ENCODE measurements at places on chromosomes 3 and 15.

GRCh38 chr3:174547801-174548435, 311.2 kb upstream of the NAALADL2 start:
- no peak for DNase-seq

DNA sequence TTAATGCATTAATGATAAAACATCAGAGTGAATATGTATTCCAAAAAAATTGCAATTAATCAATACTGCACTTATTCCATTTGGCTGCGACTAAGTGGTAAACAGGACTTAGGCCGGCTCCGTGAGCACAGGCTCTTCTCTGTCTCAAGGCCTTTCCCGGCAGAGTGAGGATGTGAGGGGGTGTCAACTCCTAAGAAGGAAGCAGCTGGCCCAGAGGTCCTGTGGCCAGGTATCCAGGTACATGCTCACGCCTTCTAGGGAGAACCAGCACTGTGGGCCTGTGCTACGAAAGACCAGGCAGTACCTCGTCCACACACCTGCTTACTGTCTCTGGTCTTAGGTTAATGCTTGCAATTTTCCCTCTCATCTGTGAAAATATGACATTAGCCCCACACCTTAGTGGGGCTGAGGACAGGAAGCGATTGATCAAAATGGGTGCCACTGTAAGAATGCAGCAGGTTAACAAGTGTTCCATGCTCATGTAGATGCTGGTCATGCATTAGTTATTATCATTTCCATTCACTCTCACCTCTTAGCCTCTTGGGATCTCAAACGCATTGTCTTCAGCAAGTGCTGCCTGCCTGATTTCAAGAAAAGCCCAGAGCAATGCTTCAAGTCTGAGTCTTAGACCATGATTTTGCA, 175.3 kb downstream of the ABHD5 start:
- DNase-seq, result no peak

- DNase-seq, result no peak
These were observed 29.8 kb downstream of the ITPR1 start for GRCh38 chr3:4522947-4523346.

DNA sequence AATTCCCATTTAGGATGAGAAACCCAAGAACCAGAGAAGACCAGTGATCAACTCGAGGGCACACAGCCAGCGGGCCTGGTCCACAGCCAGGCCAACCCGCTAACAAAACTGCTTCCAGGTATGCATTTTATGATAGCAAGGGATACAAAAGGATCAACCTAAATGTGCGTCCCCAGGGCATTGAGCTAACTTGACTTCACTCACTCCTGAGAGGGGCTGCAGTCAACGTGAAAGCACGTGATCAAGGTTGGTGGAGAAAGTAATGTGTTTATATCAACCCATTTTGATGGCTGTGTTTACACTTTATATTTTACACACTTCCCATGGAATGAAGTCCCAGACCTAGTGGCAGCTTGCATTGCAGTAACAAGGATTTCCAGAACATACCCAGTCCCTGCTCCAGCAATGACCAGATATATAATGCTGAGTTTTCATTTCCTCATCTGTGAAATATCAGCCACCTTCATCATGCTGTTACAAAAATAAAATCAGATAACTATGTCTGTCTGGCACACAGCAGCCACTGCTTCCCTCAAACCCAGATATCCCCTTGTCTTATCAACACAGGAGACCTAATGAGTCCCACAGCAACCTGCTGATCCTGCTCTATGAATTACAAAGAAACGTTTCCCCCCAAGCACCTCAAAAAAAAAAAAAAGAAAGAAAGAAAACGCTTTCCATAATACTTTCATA, 2.0 kb downstream of the KLHL6 start:
- no peak for DNase-seq

GRCh38 chr3:184766555-184767261, 45.3 kb upstream of the VPS8 start:
- no peak for DNase-seq

- DNase-seq, result no peak
These were observed 17.1 kb downstream of the ZBED2 start for GRCh38 chr3:111577798-111578685.

DNA sequence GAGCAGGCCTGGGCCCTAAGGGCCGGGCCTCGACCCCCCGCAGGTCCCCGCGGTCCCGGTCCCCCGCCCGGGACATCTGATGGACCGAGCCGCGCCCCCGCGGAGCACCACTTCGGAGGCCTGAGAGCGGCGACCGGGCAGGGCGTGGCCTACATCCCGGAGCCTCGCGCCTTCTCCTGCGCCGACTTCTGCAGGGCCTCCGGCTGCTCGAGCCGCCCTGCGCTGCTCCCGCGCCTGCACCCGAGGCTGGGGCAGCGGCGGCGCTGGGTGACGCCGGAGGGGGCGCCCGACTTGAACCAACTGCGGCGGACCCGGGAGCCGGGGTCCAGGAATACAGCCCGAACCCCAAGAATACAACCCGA, 14.9 kb upstream of the GP9 start:
- no peak for DNase-seq

GRCh38 chr3:63931290-63931689, 19.1 kb upstream of the SCAANT1 start:
- DNase-seq, result no peak

- DNase-seq, result peak; percentile 25
These were observed 6.5 kb upstream of the TBC1D23 start for GRCh38 chr3:100254168-100254777.

- no peak for DNase-seq
These were observed 108.4 kb upstream of the ZNF385D start for GRCh38 chr3:21859124-21860081.

- no peak for DNase-seq
These were observed 16.5 kb downstream of the GSK3B start for GRCh38 chr3:120077731-120078130.

DNA sequence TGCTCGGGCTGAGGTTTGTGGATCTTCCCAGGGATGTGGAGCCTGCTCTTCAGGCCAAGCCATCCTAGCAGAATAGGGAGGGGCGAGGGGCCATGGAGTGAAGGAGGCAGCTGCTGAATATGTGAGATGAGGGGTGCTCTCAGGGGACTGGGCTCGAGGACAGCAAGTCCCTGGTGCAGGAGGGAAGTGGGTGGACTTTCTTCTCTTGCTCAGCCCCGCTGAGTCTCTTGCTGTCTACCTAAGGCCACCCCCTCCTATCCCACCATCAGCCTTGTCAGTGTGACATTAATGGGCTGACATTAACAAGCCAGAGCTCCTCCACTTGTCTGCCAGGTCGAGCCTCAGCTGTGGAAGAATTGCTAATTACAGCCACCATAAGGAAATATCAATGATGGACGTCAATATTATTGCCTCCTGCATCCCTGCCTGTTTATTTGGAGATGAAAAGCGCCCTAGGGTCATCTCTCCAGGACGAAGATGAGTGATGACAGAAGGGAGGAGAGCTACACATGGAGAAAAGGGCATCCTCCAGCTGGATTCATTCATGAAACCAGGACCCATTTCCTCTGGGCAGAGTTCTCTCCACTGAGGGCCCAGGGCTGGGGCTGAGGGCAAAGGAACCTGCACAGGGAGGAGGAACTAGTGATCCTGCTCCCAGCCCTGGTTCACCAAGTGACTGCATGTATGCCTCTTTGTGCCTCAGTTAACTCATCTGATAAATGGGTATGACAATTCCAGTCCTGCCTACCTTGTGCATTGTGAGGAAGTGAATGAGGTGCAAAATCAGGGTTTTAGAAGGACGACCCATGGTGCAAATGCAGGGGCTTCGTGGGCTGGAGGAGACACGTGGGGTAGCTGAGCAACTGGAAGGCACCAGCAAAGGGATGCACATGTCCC, 34.9 kb upstream of the LINGO1 start:
- DNase-seq, result no peak

- no peak for DNase-seq
These were observed 72.6 kb upstream of the DPH6 start for GRCh38 chr15:35618260-35619188.

DNA sequence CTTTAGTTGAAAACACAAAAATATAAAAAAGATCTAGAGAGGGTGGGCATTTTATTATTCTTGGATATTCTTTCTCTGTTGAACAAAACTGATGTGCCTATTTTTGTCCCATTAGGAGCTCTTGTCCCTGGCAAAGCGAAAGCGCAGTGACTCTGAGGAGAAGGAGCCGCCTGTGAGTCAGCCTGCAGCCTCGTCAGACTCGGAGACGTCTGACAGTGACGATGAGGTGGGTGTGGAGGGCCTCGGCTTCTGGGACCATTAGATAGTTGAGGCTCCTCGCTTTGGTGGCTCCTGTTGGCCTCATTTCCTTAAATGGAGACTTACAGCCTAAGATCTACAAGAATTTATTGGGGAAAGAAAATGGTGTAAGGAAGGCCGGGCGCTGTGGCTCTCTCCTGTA, 21.3 kb downstream of the RTF1 start:
- DNase-seq, result no peak

GRCh38 chr3:4855676-4856075, 123.6 kb upstream of the BHLHE40 start:
- no peak for DNase-seq

DNA sequence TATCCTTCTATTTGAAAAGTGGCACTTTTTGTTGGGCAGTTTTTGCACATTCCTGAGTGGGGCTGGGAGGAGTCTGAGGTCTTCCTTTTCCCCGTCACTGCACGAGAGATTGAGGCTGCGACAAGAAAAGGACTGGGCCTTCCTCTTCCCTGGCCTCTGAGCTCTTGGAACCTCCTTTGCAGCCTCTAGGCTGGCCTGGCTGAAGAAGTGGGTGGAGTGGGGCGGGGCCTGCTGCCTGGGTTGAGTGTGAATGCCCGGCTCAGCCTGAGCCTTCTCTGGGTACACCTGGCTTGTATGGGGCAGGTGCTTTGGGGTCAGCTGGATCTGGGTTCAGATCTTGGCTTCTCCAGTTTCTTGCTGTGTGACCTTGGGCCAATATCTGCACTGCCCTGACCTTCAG, 43.1 kb downstream of the PLXNA1 start:
- DNase-seq, result no peak

- no peak for DNase-seq
These were observed 432.7 kb upstream of the ALCAM start for GRCh38 chr3:104933972-104934371.

- DNase-seq, result no peak
These were observed 116.5 kb downstream of the THSD4 start for GRCh38 chr15:71231758-71232157.

All from activated T-cell treated with anti-CD3 and anti-CD28 coated beads for 24 hours (primary cell).